ENCODE measurements at places on chromosomes 12 and 14. TPM values are rescaled to one million over a fixed set of nuclear protein-coding genes. Genes with fewer than 3 reads are reported as not detected.

DNA sequence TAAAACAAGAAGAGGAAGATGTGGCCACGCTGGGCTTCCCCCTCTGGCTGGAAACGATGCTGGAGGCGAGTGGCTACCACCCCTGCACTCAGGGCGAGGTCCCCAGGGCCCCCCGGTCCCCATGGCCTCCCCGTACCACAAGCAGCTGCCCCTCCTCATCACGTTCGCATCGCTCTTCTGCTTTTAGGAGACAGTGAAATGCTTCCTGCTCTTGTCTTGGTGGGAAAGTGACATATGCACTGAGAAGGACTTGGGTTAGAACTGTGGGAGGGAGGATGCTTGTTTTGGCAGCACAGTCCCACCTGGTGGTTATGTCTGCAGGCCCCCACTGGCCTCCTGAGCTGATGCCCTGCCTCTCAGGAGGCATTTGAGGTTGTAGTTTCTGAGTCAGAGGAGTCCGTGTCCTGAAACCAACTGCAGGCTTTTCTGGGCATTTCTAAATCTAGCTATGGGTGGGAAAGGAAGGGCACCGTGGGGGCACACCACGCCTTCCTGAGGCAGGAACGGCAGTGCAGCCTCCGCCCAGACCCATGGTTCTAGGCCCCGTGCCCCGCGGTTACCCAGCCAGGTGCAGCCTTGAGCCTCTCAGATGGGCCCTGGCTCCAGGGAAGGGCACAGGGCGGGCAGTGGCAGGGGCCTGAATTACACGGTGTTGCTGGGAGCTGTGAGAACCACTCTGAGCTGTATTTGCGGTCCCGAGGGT, 139.3 kb downstream of the ADGRD1 start:
- no peak for DNase-seq

- DNase-seq: no peak
These were observed 64.9 kb downstream of the RIN3 start for GRCh38 chr14:92578511-92578910.

The WNT1 gene
- total RNA-seq: not detected

DNA sequence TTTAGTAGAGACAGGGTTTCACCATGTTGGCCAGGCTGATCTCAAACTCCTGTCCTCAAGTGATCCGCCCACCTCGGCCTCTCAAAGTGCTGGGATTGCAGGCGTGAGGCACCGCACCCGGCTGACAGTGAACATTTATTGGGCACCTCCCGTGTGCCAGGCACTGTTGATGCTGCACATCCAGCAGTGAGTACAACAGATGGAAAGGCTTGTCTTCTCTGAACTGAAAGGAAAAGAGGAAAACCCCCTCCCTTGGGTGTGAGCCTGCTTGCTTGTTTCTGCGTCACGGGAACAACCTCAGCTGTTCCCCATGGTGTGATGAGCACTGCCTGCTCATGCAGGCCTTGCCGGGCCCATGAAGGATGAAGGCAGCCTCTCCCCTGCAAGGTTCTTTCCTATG, 39.5 kb downstream of the DGLUCY start:
- DNase-seq: no peak

- no peak for DNase-seq
These were observed 1358.8 kb downstream of the LRFN5 start for GRCh38 chr14:42965512-42965911.

DNA sequence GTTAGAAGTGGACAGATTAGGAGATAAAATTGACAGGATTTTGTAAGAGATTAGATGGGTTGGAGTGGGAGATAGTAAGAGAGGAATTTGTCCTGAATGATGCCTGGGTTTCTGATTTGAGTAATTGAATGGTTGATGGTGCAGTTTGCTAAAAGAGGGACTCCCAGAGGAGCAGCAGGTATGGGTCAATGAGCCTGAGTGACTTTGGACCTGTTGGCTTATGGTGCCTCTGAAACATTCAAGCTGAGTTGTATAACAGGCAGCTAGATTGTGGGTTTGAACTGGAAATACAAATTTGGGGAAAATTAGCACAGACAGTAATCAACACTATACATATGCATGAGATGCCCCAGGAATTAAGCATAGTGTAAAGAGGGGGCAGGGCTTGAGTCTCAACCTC, 16.7 kb upstream of the SYNDIG1L start:
- no peak for DNase-seq

The NOXRED1 gene
- 0.34 TPM for total RNA-seq

DNA sequence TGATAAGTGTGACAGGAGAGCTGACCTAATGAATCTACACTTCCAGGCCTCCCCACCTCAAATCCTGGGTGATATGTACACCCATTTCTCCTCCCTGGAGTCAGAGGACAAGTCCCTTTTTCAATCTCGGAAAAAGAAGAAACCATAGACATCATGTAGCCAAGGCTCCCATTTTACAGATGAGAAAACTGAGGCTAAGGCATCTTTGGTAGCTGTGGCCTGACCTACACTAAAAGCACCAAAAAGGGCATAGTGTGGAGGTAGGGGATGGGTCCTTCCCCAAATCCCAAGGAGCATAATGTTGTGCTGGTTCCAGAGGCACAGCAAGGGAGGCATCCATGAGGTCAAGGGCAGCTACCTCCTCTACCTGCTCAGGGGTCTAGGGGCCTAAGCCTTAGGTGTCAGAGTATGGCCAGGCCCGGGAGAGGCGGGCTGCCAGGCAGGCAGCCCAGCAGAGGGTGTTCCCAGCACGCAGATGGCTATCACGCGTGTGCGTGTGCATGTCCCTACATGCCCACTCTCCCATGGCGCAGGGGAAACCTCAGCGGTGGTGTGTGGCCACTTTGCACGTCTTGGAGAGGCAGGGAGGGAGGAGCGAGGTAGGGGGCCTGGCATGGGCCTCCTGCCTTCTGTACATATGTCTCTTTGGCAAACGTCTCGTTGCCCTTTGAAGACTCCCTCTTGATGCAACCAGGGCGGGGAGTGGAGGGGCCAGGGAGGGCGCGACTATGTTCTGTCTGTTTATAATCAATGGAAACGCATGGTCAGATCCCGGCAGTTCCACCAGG, 2.5 kb downstream of the PGF start:
- no peak for DNase-seq

DNA sequence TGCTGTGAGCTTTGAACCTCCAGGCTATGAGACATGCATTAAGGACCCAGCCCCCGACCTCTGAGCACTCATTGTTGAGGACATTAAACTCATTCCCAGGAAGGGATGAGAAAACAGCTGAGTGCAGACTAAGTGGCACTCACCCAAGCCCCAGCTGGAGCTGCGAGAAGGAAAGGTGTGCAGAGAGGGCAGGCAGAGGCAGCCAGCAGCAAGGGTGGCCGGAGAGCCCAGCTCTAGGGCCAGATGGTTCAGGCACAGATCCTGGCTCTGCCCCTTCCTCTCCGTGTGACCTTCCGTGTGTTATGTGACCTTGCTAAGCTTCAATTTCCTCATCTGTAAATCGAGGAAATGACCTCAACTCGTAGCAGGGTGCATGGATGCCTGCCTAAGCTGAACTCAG, 3.7 kb downstream of the TSPAN11 start:
- no peak for DNase-seq

GRCh38 chr14:26415618-26416123, 182.2 kb downstream of the NOVA1 start:
- DNase-seq: peak; percentile 24

GRCh38 chr12:132610051-132610759, at the start of gene LRCOL1:
Gene LRCOL1, minus strand, starts transcription at chr12:132610582. Its CDS starts 4,331 bp downstream, at chr12:132606251.
- DNase-seq: peak; percentile 67

Measured in left cardiac atrium (tissue), 4 donors.